ENCODE measurements at places on chromosomes 1 and 21.

- peak; percentile 52 for DNase-seq
These were observed 953 bp downstream of the TRIM46 start for GRCh38 chr1:155174324-155175280.

DNA sequence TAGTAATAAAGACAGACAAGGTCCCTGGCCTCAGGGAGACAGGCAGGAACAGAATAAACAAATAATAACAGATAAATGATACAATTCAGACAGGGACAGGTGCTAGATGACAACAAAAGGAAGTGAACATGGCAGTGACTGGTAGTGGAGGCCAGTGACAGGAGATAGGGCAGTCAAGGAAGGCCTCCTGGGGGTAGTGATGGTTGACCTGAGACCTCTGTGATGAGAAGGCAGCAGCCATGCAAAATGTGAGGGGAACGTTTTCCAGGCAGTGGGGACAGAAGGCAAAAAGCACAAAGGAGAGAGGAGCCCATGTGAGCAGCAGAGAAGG, 18.5 kb downstream of the OPTC start:
- DNase-seq = no peak

GRCh38 chr1:205629751-205630150, 2.1 kb downstream of the ELK4 start:
- DNase-seq = no peak

DNA sequence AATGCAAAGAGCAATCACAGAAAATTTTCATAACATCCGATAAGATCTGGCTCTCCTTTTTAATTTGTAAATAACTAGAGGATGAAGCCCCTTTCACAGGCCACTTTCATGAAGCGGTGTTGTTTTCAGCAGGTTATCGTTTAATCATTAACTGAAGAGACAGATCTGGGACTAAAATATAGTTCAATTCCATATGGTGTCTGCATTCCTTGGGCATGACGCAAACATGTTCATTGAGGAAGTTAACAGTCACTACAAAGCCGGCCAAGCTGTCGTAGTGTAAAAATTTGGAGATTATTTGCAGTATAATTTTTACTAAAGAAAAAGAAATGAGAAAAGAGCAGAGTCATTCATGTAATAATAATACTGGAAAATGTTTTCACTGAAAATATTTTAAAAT, 565.2 kb upstream of the ADAMTS5 start:
- DNase-seq = no peak

- DNase-seq = no peak
These were observed 188.0 kb downstream of the RERE start for GRCh38 chr1:8629241-8630091.

- DNase-seq = no peak
These were observed 69.8 kb upstream of the TRABD2B start for GRCh38 chr1:48066936-48067335.

DNA sequence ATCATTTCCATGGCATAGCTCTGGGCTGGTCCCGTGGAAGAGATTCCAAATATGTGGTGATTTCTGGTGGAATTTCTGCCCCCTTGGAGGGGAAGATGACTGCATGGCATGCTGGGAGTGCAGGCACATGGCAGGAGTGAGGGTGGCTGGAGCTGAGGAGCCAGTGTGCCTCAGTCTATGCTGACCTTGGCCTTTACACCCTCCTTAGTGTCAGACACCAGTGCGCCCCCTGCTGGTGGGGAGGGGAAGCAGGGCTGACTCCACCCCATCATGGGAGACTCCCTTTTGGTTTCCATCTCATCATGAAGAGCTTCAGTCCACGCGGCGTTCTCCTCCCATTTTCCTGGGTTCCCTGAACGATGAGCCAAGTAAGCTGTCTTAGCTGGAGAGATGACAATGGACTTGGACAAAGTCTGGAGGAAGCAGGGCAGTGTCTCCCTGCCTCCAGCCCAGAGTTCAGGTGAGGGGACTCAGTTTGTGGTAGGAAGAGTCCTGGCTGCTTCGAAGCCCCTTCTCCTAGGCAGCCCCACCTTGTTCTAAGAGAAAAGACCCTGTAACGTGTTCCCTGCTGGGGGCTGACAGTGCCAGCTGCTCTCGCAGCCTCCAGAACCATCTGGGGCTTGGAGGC, 10.3 kb downstream of the ALX3 start:
- peak; percentile 23 for DNase-seq

GRCh38 chr1:932173-932510, 8.4 kb downstream of the SAMD11 start:
- DNase-seq = no peak

DNA sequence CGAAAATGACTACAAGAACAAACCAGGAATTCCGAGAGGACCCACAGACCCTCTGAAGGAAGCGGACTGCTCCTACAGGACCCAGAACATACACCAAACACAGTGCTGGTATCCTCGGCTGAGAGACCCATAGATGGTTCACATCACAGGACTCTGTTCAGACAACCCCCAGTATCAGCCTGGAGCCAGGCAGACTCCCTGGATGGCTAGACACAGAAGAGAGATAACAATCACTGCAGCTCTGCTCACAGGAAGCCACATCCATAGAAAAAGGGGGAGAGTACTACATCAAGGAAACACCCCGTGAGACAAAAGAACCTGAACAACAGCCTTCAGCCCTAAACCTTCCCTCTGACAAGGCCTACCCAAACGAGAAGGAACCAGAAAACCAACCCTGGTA, 434.0 kb upstream of the NR5A2 start:
- no peak for DNase-seq

All from T-helper 22 cell (primary cell).